ENCODE measurements at places on chromosomes 1 and 21.

DNA sequence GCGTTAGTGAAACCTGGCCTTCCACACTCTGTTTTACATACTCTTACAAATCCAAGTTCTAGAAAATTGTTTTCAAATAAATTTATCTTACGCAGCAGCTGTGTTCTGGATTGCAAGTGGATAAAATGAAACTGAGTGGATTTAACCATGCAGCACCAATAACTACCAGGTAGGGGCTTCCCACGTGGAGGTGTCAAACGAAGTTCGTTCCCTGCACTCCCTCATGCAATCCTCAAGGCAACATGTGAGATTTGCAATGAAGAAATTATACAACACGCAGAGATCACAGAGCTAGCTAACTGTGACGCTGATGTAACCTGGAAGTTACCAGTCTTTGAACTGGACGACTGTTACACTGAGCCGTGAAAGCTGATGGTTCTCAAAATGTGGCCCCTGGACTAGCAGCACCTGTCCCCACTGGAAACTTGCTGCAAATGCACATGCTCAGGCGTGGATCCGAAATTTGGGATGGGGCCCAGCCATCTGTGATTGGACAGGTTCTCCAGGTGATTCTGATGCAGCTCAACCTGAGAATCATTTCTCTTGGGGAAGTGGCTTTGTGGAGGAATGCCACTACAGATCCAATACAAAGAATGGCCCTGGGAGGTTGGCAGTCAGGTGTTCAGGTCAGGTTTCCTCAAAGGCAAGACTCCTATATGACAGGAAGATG lies 36.3 kb downstream of the RSPH1 start:
- DNase-seq = no peak

DNA sequence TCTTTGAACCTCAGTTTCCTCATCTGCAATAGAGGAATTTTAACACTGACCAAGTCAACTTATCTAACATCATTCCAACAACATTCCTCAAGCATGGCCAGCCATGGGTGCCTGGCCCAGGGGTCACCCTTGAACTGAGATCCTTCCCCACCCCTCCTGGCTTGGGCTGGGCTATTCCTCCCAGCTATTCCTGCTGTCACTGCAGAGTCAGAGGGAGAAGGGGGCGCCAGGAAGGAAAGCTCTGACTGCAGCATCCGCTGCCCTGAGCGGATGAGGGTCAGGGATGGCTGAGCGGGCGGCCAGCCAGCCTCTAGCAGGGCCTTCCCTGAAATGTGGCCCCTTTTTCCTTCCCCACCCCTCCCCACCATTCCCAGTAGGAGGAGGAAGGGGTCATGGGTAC lies 3.1 kb downstream of the TINAGL1 start:
- DNase-seq = no peak

- DNase-seq = no peak
These were observed 8.5 kb downstream of the C1orf141 start for GRCh38 chr1:67126111-67126746.

- DNase-seq = no peak
These were observed 86.9 kb downstream of the GRIK3 start for GRCh38 chr1:36947384-36947783.

- no peak for DNase-seq
These were observed 6.5 kb upstream of the PDXK start for GRCh38 chr21:43712268-43712942.

- no peak for DNase-seq
These were observed 4.7 kb upstream of the PADI1 start for GRCh38 chr1:17200246-17200645.

DNA sequence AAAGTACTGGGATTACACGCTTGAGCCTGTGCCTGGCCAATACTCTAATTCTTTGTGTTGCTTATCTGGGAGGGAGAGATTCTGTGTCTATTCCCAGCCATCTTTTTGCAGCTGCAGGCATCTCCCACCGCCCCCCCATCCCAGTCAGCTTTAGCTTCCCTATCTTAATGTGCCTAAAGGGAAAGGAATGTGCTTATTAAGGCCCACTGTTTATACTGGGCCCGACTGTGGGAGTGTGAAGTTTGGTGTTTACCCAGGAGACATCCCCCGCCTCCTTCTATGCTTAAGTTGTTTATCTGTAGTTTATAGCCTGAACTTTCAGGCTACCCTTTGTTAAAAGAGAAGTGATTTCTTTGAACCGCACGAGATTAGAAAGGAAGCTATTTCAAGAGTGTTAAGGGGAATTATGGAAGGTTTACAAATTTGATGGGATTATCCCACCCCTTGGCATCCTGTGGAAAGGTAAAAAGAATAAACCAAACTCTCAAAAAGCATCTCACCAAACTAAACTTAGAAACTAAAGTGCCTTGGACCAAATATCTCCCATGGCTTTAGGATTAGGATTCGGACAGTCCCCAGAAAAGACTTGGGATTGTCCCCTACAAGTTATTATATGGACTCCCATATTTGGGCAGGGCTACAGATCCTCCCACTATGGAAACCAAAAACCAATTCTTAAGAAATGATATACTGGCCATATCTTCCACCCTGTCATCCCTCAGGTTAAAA lies 25.5 kb upstream of the ZNF496 start:
- no peak for DNase-seq

- no peak for DNase-seq
These were observed 886.6 kb downstream of the TTLL7 start for GRCh38 chr1:83112248-83112885.

DNA sequence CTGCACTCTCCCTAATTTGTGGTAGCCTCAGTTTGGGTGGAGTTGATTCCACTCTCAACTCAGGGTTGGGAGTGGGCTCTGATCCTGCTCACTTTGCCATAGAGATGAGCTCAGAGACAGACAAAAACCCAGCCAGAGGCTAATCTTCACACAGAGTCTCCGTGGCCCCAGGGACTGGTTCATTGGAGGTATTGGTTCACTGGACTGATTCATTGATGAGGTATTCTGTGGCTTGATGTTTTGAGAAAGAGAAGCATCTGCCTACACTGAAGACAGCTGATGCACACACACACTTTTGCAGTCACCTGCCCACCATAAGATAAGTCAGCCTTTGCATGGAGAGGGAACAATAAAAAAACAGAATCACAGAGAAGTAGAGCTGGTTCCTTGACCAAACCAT lies 183.8 kb downstream of the AJAP1 start:
- DNase-seq = no peak

DNA sequence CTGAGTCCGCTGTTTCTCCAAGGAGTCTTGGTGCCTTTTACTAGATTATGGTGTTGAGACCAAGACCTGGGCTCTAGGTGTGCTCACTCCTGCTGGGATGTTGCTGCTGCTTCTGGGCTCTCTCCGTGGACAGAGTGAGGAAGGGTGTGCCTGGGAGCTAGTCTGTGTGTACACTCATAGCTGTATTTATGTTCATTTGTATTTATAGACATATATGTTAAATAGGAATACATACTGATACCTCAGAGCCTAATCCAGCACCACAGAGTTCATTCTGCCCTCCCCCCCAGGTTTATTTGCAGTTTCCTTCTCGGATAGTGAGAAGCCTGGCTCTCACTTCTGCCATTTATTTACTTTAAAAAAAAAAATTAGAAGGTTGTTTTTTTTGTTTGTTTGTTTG lies 12.6 kb downstream of the PCNT start:
- DNase-seq = no peak

- DNase-seq = no peak
These were observed 42.5 kb downstream of the PGM1 start for GRCh38 chr1:63635681-63636080.

DNA sequence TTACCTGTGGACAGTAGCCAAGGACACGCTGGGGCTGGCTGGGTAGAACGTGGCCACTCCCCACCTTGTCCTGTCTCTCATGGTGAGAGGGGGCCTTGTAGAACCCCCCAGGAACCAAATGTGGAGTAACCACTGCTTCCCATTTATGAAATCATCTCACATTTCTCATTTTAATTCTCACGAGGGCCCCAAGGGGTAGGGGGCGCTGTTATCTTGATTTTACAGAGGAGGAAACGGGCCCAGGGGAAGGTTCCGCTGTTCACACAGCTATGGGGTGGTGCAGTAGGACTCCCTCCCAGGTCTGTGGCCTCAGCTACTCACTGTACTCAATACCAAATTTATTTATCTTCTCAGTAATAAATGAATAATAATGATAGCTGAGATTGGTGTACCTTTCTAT lies 5.5 kb downstream of the SMPDL3B start:
- peak; percentile 66 for DNase-seq

DNA sequence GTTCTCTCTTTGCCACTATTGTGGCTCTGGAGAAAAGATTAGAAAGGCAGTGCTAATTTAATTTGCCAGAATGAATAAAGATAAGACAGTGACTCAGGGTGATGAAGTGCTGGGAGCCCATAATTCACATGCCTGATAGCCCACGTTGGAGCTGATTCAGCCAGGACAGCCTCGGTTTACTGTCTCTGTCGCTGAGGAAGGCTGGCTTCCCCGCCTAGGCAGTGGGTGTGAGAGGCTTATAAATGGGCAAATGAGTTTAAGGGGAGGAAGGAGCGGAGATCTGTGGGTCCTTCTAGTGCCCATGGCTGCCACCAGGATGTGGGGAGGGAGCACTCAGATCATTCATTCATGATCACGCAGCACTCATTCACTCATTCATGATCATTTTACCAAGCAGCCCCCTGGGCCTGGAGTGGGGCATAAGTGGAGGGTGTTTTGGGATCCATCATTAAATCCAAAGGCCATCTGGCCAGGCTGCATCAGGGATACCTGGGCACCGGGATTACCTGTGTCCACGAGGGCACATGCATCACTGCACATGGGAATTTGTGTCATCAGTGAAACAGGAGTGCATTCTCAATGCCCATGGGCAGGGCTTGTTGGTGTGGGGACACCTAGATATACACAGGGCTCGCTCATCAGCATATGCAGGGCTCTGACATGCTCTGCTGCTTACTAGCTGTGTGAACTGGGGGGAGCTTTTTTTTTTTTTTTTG lies 315.4 kb downstream of the MATN1 start:
- no peak for DNase-seq

DNA sequence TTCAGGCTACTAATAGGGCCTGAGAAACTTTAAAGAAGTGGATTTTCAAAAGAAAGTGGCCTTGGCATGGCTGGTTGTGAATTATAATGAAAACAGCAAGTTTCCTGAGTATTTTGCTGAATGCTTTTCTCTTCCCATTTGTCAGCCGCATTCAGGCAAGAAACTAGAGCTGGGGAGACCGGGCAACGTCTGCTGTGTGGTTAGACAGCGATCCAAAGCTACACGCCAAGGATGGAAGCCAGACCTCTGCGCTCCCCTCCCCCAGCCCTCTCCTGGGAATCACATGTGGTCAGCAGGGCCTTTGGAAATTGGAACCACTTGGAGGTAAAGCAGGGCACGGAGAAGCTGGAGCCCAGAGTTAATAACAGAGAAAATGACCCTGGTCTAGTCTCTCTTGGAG lies 114.1 kb upstream of the CD34 start:
- no peak for DNase-seq

DNA sequence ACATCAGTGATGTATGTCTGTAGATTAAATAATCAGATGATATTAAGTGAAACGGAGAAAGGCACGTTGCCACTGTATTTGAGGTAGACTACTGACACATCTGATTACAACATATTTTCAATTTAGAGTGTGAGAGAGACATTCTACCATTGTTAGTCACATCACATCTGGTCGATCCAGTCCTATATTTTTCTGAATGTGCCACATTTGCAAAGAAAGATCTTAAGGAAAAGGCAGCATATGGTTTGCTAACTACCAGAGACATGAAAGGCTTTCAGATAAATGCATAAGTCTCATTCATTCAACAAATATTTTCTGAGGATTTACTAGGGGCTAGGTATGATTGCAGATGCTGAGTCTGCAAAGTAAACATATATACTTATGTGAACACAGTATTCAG lies 114.3 kb upstream of the RUNX1 start:
- DNase-seq = no peak

DNA sequence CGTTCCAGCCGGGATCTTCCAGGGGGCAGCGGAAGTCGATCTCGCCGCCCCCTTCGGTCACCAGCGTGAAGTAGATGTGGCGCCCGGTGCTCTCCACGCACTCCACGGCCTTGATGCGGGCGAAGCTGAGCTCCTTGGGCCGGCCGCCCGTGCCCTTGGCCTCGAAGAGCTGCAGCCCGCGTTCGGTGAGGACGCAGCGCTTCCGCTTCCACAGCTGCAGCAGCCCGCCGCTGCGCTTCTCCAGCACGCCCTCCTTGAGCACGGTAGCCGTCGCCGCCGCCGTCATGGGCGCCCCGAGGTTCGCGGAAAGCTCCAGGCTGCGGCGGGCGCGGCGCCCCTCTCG lies 516 bp downstream of the PHLDA3 start:
- peak; percentile 50 for DNase-seq

DNA sequence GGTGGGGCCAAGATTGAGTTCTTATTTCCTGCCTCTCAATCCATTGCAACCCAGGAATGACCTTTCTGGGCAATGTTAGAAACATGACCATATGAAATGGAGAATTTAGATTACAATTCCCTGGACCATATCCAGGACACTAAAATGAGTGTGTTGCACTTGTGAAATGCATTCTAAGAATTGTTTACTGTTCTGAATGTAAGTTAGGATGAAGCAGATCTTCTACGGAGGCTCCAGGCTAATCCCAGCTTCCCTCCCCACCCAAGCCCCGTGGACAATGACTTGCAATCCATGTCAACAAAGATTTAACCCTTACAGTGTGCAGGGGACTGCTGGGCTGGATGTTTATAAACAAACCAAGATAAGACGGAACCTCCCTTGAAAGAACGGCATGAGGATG lies 31.7 kb upstream of the HAO2 start:
- DNase-seq = no peak

- no peak for DNase-seq
These were observed 25.8 kb downstream of the ABCA4 start for GRCh38 chr1:94095112-94095637.

DNA sequence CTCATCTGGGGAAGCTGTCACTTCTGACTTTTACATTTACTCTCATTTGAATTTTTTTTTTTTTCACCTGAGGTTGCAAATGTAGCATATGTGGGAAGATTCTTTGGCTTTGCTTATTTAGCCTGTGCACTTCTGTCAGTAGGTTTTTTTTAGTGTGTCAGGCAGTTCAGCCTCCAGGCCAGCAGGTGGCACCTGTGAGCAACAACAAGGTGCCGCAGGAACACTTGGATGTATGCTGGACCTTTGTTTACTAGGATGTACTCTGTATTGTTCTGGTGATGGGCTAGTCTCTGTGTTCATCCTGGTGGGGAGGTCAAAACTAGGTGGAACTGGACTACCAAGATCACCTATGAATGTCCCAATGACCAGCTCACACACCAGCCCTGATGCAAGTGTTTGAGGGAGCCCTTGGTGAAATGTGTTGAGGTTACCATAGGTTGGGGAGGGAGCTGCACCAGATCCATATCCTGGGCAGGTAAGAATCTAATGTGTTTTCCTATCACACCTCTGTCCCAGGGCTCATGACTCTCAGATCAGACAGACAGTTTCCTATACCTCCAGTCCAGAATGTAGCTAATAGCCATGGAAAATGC lies 618.2 kb downstream of the BRINP3 start:
- peak; percentile 60 for DNase-seq

GRCh38 chr21:17391811-17392340 lies 121.0 kb upstream of the CXADR start:
- no peak for DNase-seq

DNA sequence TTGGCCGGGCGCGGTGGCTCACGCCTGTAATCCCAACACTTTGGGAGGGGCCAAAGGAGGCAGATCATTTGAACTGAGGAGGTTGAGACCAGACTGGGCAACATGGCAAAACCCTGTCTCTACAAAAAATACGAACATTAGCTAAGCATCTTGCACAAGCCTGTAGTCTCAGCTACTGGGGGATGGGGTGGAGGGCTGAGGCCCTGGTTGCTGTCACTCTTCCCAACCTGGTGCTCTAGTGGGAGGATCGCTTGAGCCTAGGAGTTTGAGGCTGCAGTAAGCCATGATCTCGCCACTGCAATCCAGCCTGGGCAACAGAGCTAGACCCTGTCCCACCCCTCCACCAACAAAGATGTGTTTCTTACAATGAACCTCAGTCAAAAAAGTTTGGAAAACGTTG lies 2.8 kb downstream of the PHGDH start:
- no peak for DNase-seq

Measured in WTC11 (cell line).